Adipocyte (in vitro differentiated cells): ENCODE measurements at places on chromosomes 1 and 21.

DNA sequence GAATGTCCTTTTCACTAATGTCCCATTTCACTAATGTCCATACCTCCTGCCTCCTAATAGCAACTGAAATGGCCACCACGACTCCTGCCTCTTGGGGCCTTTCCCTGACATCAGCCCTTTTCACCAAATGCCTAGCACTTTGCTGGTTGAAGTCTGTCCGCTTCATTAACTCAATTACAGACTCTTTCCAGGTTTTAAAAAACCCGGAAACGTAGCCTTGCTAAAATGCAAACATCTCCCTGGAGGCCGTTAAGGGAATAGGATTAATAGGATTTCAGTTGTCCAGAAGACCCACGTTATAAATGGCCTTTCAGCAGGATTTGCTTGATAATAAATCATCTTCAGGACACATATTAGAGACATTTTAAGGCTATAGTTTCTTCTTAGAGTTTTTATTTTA is 25.7 kb upstream of the ERO1B start:
- no peak for DNase-seq

GRCh38 chr1:61282387-61282786 is 200.0 kb downstream of the NFIA start:
- no peak for DNase-seq

GRCh38 chr1:230174471-230175162 is 107.6 kb downstream of the GALNT2 start:
- no peak for DNase-seq

GRCh38 chr1:31640179-31640578 is 4.5 kb downstream of the PEF1 start:
- DNase-seq, result no peak

- DNase-seq, result no peak
Observed at GRCh38 chr1:172430128-172430454, 9.6 kb downstream of the C1orf105 start.
